NCI-H2107 (cell line): ENCODE measurements at places on chromosomes 2 and 18.

DNA sequence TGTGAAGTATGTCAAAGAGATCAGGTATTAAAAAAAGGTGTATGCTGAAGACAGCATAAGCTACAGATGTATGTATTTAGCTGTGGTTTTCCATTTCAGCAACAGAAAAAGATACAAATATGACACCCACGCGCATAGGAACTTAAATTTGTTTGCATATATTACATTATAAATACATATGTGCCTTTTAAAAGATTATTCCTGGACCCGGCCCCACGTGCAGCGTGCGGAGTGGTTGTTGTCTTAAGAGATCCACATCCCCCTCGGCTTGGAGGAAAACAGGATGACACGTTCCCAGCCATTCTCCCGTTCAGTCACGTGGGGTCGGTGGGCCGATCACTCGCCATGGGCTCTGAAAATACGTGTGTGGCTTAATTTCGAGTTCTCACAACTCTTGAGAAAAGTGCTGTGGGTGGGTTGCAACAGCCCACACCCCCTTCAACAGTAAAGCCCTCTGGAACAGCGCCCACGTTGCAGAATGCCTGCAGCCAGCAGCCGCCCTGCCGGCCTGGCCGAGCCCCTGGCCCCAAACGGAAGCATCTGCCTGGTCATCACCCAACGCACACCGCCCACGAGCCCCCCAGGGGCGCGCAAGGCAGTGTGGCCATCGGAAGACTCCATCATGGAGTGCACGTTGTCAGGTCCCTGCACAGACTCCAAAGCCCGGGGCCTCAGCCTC lies 18.6 kb upstream of the KCNG2 start:
- DNase-seq = no peak

GRCh38 chr2:53695575-53695974 lies 72.0 kb upstream of the CHAC2 start:
- no peak for DNase-seq

GRCh38 chr2:67399831-67400489 lies 2.8 kb downstream of the ETAA1 start:
- no peak for DNase-seq

- no peak for DNase-seq
These were observed 109.9 kb upstream of the CAB39 start for GRCh38 chr2:230602562-230603230.

GRCh38 chr2:122233372-122233771 lies 477.9 kb downstream of the TSN start:
- no peak for DNase-seq

- DNase-seq = no peak
These were observed 72.4 kb upstream of the TNP1 start for GRCh38 chr2:216932113-216932862.

DNA sequence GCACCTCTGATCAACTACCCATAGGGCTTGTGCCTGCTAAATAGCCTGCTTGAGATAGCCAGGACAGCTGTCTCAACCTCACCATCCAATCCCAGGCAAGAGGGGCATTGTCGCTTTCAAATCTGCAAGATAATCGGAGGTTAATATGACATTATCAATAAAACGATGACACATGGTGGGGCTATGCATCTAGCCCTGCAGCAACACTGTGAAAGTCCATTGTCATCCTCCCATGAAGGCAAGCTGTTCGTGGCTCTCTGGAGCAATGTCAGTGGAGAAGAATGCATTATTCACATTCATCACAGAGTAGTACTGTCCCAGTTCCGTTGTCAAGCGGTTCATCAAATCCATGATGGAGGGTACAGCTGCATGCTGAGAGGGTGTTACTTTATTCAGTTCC lies 18.9 kb upstream of the KLHL23 start:
- DNase-seq = no peak

DNA sequence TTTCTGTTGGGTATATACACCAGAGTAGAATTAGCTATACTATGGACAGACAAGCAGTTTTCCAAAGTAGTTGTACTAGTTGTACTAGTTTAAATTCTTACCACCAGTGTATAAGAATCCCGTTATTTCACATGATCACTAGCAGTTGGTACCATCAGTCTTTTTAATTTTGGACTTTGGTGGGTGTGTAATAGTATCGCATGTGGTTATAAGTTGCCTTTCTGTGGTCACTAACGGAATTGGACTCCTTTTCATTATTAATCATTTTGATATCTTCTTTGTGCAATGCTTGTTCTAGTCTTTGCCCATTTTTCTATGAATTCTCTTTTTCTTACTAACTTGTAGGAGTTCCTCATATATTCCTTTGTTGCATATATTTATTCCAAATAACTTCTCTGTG lies 89.8 kb downstream of the ASXL2 start:
- no peak for DNase-seq

GRCh38 chr18:56988022-56988421 lies 158.9 kb upstream of the BOD1L2 start:
- no peak for DNase-seq

GRCh38 chr18:31688606-31689005 lies 4.2 kb upstream of the B4GALT6 start:
- DNase-seq = no peak

- DNase-seq = no peak
These were observed 41.3 kb downstream of the NTSR2 start for GRCh38 chr2:11628675-11629074.

DNA sequence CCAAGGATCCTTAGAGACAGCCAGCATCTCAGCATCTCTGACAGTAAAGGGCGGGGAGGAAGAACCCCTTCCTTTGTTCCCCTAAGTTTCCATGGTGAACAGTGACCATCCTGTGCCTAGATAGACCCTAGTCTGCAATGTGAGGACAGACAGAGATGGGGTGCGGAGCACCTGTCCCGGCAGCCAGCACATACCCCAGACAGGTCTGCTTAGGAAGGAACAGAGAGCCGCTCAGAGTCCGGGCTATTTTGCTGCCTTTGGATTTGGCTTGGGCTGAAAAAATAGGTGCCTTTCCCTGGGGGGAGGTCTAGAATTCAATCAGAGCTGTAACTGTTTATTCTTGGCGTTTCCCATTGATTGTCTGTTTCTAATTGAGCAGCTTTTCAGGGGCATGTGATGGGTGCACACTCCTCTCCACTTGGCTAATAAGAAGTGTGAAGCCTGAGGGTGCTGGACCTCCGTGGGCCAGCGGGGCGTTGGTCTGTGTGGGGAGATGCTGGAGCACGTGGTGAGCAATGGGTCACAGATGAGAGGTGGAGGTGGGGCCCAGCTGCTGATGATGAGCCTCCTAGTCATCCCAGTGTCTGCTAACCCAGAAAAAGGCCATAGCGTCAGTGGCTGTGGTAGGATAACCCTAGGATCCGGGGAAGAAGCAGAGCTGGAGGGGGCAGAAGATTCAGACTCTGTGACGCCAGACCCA lies 236.8 kb downstream of the SEPTIN10 start:
- no peak for DNase-seq

- DNase-seq = no peak
These were observed 123.3 kb downstream of the CLIP4 start for GRCh38 chr2:29238497-29238896.

GRCh38 chr18:61167902-61168301 lies 165.3 kb upstream of the CDH20 start:
- DNase-seq = no peak

- DNase-seq = no peak
These were observed 112.9 kb downstream of the CLIP4 start for GRCh38 chr2:29227935-29228675.

DNA sequence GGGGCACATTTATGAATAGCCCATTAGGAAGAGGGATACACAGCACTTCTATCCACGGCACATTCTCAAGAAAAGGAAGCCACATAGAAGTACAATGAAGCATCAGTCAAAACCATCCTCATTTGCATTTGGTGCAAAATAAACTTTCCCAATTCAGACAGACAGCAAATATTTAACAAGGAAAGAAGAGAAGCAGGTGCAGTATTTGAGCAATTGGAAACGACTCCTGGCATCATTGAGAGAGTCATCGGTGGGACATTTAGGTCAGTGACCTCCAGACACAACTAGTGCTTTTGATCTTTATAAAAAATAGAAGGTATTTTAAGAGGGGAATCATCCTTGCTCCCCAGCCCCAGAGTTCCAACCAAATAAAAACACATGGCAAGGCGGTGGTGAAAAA lies 118.0 kb downstream of the MREG start:
- DNase-seq = no peak

- no peak for DNase-seq
These were observed 86.1 kb downstream of the SLC25A12 start for GRCh38 chr2:171807831-171808393.

- DNase-seq = no peak
These were observed 129.2 kb downstream of the MYCN start for GRCh38 chr2:16069663-16069932.

- DNase-seq = no peak
These were observed 253.9 kb upstream of the KLHL29 start for GRCh38 chr2:23131066-23131575.

DNA sequence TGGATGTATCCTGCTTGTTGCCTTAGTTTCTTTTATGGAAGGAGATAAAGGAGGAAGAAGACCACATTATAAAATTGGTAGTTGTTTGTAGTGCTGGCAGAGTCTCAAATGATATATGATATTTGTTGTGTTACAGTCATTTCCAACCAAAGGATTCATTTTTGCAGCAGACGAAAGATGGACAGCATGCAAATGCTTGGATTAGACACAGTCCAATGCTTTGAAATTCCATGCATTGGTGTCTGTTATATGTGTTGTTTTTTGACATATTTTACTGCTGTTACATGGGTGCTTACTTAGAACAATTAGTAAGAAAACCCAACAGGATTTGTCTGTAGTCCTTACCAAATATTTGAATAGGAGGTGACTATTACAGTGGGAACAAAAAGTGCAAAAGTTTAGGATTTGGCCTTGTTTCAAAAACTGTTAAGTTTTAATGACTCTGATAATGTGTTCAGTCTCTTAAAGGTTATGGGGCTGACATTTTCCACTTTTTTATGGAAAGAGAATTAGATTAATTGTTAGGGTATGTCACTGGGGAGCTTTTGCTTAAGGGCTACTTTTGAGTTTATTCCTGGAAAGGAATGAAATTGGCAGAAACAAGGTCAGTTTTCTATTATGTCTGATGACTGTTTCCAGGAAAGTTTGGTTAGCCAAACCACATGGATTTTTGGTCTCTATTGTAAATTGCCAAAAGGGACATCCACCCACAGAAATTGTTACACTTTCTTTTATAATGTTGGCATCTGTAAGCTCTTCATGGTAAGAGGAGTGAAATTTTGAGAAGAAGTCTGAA lies 229.4 kb upstream of the MMADHC start:
- no peak for DNase-seq

GRCh38 chr2:70753902-70754301 lies 14.1 kb downstream of the ADD2 start:
- DNase-seq = no peak

GRCh38 chr2:32832821-32833220 lies 113.9 kb upstream of the LTBP1 start:
- DNase-seq = no peak

DNA sequence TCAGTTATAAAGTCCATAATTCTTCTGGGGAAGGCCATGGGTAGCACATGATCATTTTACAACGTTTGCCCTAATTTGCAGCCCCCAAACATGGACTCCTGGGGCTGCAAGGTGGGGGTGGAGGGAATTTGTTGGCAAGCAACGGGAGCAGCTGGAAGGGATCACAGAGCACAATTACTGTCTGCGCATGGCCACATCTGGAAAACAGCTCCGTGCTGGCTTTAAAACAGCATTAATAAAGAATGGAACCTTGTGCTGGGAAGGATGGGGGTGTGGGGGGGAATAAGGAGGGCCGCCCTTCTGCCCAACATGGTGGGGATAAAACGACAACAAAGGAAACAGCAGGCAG lies 60.9 kb upstream of the SLC14A2 start:
- no peak for DNase-seq

DNA sequence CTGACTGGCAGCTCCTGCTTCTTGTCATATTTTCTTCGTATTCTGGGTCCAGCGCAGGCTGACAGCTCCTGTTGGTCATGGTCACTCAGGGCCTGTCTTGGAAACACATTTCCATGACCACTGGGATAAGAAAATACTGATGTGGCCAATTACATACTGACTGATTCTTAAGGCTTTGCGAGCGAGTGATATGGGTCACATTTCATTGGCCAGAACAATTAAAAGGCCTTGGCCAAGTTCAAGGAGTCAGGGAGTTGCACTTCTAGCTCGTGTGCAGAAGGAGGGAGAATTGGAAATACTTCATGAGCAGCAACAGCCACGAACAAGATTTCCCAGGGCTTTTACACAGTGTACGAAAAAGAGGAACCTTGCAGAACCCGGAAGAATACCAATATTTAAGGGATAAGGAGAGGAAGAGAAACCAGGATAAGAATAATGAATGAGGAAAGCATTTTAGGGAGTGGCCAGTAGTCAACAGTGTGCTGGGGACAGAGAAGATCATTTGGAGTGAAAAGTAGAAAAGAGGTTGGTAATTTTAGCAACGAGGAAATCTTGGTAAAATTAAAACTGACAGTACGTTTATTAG lies 149.5 kb downstream of the ATP9B start:
- DNase-seq = no peak
